ENCODE measurements at places on chromosomes 3 and 15. TPM values are rescaled to one million over a fixed set of nuclear protein-coding genes. Genes with fewer than 3 reads are reported as not detected.

ZBTB38 gene
- 119 TPM for total RNA-seq

DNA sequence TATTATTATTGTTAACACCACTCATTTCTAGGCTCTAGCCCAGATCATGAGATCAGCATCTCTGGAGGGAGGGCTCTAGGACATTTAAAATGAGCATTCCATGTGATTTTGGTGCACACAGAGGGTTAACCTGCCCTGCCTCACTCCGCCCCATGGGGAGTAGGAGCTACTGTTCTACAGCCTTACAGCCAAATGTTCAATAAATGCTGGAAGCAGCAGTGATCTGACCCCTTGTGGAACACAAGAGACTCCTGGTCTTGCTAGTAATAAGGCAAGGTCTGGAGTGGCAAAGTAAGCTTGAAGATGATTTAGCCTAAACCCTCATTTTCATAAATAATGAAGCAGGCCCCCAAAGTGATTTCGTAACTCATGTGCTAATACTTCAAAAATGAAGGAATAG, 166.4 kb upstream of the EOMES start:
- no peak for DNase-seq

DNA sequence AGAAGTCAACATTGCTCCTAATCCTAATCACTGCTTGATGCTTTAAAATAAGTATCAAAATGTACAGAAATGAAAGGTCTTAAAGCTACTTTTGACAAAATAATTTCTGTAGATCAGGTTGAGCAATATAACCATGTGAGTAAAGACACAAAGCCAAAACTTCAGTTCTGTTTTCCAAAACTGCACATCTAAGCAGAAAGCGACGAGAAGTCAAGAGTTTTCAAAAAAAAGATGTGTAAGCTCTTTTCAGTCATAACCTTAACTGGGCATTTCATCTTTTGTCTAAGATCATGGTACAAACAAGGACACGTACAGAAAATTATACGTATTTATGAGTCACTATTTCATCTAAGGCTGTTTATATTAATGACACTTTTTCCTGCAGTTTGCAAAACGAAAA, 608.8 kb downstream of the FOXP1 start:
- no peak for DNase-seq

DNA sequence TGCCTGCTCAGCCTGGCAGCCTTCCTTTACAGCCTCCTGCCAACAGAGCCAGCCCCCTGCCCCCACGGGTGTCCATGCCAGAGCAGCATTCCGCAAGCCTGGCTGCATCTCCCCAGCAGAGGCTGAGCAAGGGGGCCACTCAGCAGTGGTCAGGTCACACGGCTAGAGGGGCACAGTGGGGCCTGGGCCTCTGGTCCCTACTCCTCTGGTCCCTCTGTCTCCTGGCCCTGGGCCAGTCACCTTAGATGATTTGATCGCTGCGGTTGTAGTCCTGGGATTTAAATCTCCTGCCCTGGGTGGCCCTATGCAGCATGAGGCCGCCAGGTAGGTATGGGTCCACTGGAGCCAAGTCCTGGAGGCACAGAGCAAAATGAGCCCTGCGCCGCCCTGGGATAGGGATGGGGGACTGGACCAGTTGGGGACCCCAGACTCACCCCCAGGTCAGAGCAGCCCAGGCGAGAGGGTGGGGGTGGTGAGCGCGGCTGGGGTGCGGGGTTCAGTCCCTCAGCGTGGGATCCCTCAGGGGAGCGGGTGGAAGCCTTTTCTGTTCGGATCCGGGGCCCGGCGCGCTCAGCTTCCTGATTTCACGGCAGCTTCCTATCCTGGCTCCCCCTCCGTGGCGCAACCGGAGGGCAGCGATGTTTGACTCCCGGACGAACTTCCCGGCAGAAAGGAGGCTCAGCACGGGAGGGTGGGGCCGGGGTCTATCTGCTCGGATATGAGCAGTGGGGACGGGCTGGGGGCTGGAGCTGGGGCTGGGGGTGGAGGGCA, at the start of gene ZBTB47:
TSS of gene ZBTB47 (plus strand) at position 138 of the 771 bp plus-strand sequence. CDS start 4,659 bp downstream, outside the sequence.
- DNase-seq = peak; percentile 84

DNA sequence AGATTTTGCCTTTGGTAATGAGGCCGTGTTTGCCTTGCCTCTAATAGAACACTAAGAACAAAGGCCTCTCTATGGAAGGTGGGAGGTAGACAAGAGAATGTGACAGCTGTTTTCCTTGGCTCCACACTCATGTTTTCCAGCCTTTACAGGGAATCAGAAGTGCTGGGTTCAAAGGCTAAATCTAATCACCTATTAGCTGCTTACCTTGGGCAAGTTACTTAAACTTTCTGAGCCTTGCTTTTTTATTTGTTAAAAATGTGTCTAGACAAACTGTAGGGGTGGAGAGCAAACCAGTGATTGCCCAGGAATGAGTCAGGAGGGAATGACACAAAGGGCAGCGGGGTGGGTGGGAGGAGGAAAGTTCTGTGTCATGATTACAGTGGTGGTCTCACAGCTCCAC, 179.0 kb downstream of the P3H2 start:
- DNase-seq = no peak

DNA sequence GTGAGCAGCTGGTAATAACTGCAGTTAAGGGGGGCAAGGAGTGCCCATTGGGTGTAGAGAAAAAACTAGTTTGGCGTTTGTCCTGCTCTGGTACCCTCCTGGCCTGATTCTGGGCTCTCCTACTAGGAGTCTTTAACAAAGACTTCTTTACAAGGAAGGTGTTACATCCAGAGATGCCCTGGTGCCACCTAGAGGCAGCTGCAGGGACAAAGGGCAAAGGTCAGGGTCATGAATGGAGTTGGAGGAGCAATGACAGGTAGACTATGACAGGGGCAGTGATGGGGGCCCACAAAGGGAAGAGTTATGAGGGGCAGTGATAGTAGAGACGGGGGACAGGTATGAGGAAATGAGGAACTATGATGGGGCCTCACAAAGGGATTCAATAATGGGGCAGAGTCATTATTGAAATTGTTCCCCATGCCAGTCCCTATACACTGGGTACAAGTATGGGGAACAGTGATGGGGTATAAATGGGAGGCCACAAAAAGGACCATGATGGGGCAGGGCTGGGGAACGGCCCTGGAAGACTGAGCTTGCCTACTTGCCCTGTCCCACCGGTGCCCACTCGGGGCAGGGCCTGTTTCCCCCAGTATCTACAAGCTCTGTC, 7.9 kb downstream of the CCDC71 start:
- no peak for DNase-seq

DNA sequence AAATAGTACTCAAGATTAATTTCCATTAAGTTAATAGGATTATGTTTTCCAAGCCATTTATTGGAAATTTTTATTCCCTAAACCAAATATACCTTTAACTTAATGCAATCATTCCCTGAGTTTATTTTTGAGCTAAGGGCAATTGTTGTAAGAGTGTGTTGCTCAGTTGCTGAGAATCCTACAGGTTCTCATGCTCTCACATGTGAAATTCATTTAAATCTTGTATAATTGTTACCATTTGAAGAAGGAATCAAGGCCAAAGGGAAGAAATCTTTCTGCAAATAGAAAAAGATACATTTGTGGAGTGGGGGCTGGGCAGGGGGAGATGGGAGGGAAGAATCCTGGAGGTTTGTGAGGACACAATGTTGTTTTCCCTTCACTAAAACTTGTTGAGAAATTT, 202.7 kb upstream of the STRIT1 start:
- DNase-seq = no peak

DNA sequence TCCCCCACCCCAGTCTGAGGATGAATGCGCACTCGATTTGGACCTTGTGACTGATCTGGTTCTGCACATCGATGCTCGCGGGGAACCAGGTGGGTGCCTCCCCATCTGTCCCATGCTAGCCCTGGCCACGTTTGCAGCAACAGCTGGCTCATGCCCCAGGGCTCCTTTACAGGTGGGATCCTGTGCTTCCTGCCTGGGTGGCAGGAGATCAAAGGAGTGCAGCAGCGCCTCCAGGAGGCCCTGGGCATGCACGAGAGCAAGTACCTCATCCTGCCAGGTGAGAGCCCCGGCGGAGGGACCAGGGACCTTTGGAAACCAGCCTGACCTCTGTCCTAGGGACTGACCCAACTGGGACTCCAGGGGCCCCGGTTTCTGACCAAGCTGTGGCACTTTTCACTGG, 44.3 kb downstream of the DHX30 start:
- no peak for DNase-seq

SLC22A14 gene
- 0.24 TPM for total RNA-seq

KLHL40 gene
- total RNA-seq = 0.57 TPM

C3orf20 gene
- total RNA-seq = 0.32 TPM

TGM5 gene
- total RNA-seq = not detected

SH3GL3 gene
- not detected for total RNA-seq

DNA sequence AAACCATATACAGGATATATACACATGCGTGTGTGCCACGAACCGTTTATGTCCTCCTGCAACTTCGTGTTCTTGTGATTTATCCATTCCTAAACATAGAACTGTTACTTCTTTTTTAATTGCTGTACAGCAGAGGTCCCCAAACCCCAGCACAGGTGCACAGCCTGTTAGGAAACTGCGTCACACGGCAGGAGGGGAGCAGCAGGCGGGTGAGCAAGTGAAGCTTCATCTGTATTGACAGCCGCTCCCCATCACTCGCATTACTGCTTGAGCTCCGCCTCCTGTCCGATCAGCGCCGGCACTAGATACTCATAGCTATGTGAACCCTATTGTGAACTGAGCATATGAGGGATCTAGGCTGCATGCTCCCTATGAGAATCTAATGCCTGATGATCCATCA, 34.9 kb upstream of the NRROS start:
- DNase-seq = no peak

GRCh38 chr3:148840451-148840850, 12.8 kb downstream of the CPB1 start:
- no peak for DNase-seq

GRCh38 chr3:190414297-190414696, 26.3 kb downstream of the CLDN16 start:
- no peak for DNase-seq

- DNase-seq = peak; percentile 91
Measured at GRCh38 chr15:73991260-73991659, 835 bp downstream of the STOML1 start.

GRCh38 chr15:47332481-47332880, 384.8 kb upstream of the SEMA6D start:
- no peak for DNase-seq

AADACL2 gene
- not detected for total RNA-seq

DNA sequence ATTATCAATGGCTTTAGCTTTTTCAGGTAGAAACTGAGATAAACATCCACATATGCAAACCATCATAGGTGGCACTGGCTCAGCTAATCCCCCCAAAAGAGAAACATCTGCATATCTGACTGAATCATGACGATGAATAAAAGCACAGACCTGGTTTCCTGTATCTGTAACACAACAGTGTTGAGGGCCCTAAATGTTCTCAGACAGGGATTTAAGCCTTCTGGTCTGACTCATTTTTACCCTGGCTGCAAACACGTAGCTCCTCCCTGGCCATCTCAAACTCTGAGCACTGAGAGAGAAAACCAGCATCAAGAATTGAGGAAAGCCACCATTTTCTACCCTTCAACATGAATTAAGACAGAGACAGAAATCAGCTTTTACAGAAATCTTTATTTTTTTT, 35.2 kb downstream of the GLB1 start:
- DNase-seq = no peak

- DNase-seq = no peak
Measured at GRCh38 chr15:38874464-38874863, 309.9 kb upstream of the RASGRP1 start.

DNA sequence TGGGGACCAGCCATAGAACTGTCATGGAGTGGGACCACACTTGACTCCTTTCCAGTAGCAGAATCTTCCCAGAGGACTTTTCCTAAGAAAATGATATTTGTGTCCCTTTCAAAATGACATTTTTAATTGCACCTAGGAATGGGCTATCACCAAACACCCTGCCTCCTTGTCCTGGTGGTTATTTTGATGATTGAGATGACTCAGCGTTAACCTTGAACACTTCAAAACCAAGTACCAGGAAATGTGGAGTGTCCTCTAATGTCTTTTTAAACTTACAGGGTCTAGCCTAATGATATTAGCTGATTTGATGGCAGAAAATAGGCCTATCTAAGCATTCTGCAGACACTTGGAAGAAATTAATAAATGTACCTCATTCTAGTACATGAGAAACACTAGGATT, 90.7 kb downstream of the HHLA2 start:
- no peak for DNase-seq

LRRIQ4 gene
- total RNA-seq = not detected

ZNF502 gene
- 3.9 TPM for total RNA-seq

DISP2 gene
- 1.2 TPM for total RNA-seq

CLDN16 gene
- total RNA-seq = not detected

CFAP20DC gene
- 0.08 TPM for total RNA-seq

- no peak for DNase-seq
Measured at GRCh38 chr15:41554343-41554742, 4.7 kb upstream of the TYRO3 start.

CDCP1 gene
- 0.57 TPM for total RNA-seq

XCR1 gene
- not detected for total RNA-seq

DNA sequence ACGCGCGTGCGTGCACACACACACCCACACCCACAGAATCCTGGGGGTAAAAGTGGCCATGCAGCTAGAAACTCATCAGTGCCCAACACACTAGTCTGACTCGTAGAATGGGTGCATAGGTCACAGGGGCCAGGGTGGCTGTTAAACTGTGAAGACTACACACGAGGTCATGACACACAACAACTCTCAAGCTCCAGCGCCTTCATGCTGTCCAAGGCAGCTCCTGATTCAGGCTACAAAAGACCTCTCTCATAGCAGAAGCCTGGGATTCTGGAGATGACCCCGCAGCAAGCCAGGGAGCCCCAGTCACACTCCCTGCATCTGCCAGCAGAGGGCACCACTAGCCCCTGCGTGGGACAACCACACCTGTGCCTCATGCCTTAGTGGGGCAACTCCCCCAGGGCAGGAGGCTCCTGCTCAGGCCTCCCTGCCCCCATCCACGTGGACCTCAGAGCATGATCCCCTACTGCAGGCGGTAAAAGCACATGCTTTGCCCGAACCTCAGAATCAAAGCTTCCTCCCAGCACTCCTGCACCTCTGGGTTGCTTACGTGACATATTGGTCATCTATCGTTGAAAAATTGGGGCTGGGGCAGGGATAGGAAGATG, 93.1 kb downstream of the LRIG1 start:
- DNase-seq = peak; percentile 90

DNA sequence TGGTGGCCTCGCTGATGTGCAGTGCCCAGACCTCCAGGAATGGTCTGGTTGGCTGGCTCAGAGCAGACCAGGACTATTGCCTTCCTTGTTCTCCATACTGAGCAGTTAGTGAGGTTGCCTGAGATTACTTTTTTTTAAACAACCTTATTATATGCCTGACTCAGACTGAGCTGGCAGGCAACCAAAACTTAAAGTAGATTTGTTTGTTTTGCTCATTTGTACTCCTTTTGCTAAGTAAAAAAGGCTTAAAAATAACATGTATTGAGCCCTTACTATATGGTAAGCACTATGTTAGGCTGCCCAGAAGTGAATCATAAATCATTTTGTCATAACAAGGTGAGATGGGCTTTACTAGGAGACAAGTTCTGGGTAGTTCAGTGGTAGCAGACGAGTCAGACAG, 92.4 kb downstream of the GHSR start:
- DNase-seq = no peak

DUOXA1 gene
- 0.73 TPM for total RNA-seq

GRCh38 chr3:196198771-196199753, 12.1 kb downstream of the ZDHHC19 start:
- DNase-seq = no peak

RPS17 gene
- total RNA-seq = 614 TPM

All from cardiac septum (tissue), 1 donor.